Stimulated activated CD4-positive, alpha-beta T cell treated with anti-CD3 and anti-CD28 coated beads, Interleukin-2, amount 100 ng/mL, for 24 hours (primary cell): ENCODE measurements at places on chromosomes 12 and 14.

DNA sequence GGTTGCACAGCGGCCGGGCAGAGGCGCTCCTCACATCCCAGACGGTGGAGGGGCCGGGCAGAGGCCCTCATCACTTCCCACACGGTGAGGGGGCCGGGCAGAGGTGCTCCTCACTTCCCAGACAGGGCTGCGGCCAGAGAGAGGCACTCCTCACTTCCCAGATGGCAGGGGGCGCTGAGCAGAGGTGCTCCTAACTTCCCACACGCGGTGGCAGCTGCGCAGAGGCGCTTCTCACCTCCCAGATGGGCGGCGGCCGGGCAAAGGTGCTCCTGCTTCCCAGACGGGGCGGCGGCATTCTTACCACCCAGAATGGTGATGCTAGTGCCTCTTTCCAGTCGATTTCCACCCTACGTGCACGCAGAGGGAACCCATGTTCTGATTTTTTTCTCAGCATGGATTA lies 304.4 kb downstream of the RGS6 start:
- no peak for DNase-seq

DNA sequence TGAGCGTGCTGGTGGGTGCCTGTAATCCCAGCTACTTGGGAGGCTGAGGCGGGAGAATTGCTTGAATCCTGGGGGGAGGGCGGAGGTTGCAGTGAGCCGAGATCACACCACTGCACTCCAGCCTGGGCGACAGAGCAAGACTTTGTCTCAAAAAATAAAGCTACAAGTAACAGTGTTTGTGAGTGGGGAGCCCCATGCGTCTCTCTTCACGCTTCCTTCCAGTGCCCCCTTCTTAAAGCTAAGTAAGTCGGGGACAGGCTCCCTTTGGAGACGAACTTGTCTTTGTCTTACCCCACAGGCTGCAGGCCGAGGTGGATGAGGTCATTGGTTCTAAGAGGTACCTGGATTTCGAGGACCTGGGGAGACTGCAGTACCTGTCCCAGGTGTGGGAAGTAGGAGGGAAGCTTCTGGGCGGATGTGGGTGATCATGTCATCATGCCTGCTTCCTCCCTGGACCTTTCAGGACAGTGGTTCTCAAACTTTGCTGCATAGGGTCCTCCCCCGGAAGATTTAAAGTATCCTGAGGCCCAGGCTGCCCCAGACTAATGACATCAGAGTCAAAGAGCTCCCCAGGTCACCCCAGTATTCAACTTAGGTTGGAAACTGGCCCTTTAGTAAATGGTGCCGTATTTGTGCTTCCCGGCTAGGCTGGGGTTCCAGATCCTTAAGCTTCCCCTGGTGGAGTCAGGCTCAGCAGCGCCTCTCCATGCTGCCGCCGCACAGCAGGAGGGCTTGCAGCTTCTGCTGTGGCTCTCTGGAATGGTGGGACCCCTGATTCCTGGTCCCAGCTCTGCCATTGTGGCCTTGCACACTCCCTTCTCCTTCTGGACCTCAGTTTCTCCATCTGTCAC lies 37.1 kb downstream of the CYP46A1 start:
- no peak for DNase-seq

GRCh38 chr14:95196268-95196667 lies 38.9 kb upstream of the DICER1 start:
- no peak for DNase-seq

DNA sequence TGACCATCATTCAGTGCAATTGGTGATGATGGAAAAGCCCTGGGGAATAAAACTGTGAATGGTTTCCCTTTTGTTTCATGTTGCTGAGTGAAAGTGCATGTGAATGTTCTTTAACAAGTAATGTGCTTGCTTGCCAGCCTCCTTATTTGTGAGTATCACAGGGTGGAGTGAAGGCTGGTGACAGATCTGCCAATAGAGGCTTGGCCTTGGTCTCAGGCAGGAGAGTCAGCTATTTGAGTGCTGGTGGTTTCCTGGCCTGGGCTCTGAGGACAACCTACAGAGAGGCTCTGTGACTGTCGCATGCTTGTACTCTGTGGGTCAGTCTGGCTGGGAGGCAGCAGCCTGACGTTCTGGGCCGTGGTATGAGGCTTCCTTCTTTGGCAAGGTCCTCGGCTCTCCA lies 20.7 kb downstream of the KRT85 start:
- no peak for DNase-seq

- no peak for DNase-seq
These were observed 158.4 kb downstream of the KLHL28 start for GRCh38 chr14:44803239-44803905.

DNA sequence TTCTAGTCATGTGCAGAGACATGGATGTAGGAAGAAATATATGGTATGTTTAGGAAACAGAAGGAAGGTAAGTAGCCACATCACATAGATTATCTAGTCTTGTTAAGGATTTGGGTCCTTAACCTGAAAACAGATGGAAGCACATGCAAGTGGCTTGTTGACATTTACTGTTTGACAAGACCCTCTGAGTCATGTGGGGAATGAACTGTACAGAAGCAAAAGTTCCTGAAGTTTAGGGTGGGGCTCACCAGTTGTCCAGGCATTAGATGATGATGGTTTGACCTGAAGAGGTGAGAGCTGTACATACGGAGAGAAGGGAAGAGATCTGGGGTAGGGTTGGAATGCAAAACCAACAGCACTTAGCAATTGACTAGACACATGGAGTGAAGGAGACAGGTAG lies 281.1 kb upstream of the GRIP1 start:
- DNase-seq, result no peak

GRCh38 chr14:95895720-95896119 lies 19.1 kb downstream of the TUNAR start:
- peak; percentile 33 for DNase-seq
